ENCODE measurements at places on chromosomes 7 and 10.

DNA sequence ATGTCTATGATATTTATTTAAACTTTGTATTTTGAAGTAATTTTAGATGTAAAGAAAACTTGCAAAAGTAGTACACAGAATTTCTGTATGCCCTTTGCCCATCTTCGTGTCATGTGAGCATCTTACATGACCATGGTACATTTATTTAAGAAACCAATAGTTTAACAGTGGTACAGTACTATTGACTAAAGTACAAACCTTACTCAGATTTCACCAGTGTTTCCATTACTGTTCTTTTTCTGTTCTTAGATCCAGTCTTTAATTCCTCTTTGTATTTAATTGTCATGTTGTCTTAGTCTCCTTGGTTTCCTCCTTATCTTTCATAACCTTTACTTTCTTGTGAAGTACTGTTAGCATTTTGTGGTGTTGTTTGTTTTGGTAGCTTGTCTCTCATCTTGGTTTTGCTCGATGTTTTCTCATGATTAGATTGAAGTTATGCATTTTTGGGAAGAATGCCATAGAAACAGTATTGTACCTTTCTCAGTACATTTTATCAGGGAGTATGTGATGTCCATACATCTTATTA is 24.1 kb downstream of the TAX1BP1 start:
- DNase-seq: no peak

GRCh38 chr7:77980087-77980713 is 181.6 kb downstream of the PHTF2 start:
- no peak for DNase-seq

- no peak for DNase-seq
These were observed 9.9 kb upstream of the OR6V1 start for GRCh38 chr7:143042159-143042789.

- no peak for DNase-seq
These were observed 21.5 kb downstream of the CTAGE6 start for GRCh38 chr7:143735962-143736361.

DNA sequence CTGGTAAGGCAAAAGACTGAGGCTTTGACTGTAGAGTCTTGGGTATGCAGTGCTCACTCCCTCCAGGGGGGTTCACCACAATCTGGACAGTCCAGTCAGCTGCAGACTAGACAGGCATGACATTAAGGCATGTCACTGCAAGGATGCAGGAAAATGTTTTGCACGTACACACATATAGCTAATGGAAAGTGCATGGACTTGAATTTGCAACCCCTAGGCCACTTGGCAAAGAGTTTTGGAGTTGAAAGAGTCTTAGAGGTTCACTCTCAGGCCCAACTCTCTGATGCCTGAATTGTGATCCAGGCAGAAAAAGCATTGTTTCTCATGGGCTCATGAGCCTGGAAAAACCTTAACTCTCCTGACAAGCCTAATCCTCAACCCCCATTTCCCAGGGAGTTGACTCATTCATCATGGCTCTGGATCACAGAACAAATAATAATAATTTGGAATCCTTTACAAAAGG is 51.9 kb downstream of the LAMB4 start:
- DNase-seq: no peak

- no peak for DNase-seq
These were observed 240.2 kb downstream of the PRKG1 start for GRCh38 chr10:51314481-51314880.

DNA sequence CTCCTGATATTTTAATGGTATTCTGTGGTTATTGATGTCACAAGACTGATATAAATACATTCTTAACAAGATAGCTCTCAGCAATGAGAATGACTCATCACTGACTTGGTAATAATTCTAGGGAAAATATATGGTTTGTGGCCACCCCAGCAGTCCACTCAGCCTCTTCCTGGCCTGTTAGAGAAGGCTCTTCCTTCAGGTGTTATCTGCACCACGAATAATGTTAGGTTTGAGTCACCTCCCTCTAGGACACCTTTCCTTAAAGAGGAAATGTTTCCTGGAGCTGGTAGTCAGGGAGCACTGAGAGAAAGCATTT is 163.3 kb downstream of the SVIL start:
- DNase-seq: no peak

DNA sequence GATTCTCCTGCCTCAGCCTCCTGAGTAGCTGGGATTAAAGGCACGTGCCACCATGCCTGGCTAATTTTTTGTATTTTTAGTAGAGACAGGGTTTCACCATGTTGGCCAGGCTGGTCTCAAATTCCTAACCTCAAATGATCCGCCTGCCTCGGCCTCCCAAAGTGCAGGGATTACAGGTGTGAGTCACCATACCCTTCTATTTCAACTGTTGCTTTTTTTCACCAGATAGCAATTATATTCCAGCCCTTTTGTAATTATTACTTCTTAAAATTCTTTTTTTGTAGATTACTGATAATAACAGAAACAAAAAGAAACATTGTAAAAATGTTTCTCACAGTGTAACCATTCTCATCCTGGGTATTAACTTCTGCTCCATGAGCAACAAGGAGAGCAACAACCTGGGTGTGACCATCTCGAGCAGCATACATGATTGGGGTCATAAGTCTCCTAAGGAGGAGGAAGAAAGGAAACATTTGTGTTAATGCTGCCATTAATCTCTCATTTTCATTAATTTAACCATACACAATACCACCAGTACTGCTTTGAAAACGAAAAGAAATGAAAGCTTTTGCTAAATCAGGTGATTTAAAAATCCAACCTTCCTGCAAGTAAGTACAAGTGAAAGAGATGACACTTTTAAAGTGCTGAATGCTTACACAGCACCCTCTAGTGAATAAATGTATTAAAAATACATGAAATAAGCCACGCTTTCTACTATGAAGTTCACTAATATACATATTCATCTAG is 41.8 kb downstream of the ASZ1 start:
- no peak for DNase-seq

- DNase-seq: no peak
These were observed 23.9 kb downstream of the NCAPG2 start for GRCh38 chr7:158680754-158681153.

GRCh38 chr7:155466814-155467733 is 9.1 kb downstream of the EN2 start:
- DNase-seq: peak; percentile 25

GRCh38 chr10:81944609-81945008 is 69.6 kb downstream of the NRG3 start:
- DNase-seq: no peak

DNA sequence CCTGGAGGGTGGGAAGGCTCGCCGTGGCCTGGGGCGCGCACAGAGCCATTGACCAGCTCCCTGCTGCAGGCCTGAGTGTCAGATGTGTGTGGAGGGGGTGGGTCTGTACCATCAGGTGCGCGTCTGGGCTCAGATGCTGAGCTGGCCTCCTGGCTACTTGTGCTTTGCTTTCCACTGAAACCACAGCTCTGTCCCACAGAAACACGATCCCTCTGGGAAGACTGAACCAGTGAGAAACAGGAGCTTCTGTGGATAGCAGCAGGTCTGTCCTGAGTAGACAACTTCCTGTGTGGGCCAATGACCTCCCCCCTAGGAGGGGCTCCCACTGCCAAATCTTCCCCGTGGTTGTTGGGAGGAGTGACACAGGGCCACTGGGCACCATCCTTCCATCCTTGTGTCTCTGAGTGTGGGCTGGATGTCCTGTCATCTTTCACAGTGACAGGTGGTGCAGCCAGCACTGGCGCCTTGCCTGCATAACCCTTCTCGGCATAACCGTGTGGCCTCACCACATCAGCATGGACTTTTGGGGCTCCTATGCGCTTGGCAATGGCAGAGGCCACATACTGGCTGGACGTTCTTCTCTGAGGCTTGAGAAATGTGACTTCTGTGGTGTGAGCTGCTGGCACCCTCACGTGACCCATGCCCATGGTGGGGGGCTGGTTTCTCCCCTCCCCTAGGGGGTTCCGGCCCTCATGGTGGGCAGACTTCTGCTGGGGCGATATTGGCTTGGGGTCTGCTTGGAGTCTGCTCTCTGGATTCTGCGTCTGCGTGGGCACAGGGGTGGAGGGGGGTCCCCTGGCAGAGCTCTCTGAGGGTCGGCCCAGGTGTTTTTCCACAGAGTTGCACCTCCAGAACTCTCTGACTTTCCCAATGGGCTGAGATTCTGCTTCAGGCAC is 245.5 kb upstream of the GRB10 start:
- no peak for DNase-seq

DNA sequence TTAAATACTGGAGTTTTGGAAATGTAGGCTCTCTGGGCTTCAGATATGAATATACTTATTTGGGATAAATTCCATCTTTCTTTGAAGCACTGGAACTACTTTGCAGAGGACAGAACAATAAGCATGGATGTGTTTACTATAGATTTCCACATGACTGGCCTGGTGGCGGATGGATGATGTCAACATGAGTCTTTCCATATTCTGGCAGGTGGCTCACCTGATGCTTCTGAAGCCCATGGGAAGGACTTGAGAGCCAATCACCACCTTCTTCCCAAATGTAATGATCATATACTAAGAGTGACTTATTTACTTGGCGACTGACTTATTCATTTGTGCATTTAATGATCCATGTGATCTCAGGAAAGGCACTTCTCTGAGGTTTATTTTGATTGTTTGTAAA is 110.5 kb downstream of the FANK1 start:
- DNase-seq: no peak

GRCh38 chr7:48635796-48636195 is 288.6 kb upstream of the CDC14C start:
- no peak for DNase-seq

GRCh38 chr7:136923111-136923667 is 54.7 kb downstream of the CHRM2 start:
- no peak for DNase-seq

GRCh38 chr10:76554478-76554877 is 1083.1 kb downstream of the KCNMA1 start:
- no peak for DNase-seq

GRCh38 chr7:45655539-45655938 is 81.4 kb downstream of the ADCY1 start:
- DNase-seq: no peak

GRCh38 chr7:54292171-54292925 is 249.8 kb upstream of the VSTM2A start:
- no peak for DNase-seq

GRCh38 chr7:117024811-117025210 is 71.5 kb downstream of the ST7 start:
- DNase-seq: no peak

DNA sequence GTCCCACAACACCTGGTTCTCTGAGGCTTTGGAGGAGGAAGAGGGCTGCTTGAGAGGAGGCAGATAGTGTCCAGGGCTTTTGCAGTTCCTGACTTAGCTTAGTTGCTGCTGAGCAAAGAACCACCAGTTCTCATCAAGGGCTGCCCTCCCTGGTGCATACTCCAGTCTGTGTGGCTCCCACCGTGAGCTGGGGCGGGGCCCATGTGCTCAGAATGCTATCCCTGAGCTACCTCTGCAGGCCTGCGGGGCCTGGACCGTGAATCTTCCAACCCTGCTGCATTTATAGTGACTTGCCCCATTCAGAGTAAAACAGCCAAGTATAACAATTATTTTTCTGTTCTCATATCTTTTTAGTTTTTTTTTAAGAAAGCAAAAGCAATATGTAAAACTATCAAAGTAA is 49.2 kb downstream of the TACR2 start:
- no peak for DNase-seq

DNA sequence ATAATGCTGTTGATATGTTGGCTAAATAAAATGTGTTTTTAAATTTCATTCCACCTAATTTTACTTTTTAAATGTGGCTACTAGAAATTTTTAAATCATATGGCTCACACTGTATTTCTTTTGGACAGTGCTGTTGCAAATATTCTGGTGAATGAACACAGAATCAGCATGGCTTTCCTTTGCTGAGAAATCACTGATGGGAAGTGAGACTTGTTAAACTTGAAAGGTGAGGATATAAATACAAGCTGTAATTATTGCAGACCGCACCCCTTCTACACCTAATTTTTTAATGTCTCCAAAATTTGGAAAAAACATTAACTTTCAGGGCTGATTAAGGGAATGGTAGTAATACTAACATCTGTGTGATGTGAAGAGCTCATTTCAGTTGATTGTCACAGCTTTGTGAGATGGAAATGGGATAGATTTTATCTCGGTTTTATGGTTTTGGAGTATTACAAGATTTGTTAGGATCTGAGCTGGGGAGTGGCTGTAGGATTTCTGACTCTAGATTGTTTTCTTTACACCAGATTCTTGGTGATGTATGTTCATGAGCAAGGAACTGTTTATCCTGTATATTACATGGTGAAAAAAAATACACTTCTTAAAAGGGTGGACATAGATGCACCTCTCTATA is 1.3 kb downstream of the MIOS start:
- DNase-seq: no peak
